ENCODE measurements at places on chromosomes 16 and 17. TPM values are rescaled to one million over a fixed set of nuclear protein-coding genes. Genes with fewer than 3 reads are reported as not detected.

Gene KRTAP4-4
- not detected for total RNA-seq

Gene HOXB9
- total RNA-seq: not detected

Gene CES5A
- not detected for total RNA-seq

Gene MPV17L
- total RNA-seq: 0.53 TPM

Gene KRT34
- not detected for total RNA-seq
